ENCODE measurements at places on chromosomes 2 and 18.
A peak's percentile ranks its signal among the peaks of the same experiment; 100 is the strongest.

DNA sequence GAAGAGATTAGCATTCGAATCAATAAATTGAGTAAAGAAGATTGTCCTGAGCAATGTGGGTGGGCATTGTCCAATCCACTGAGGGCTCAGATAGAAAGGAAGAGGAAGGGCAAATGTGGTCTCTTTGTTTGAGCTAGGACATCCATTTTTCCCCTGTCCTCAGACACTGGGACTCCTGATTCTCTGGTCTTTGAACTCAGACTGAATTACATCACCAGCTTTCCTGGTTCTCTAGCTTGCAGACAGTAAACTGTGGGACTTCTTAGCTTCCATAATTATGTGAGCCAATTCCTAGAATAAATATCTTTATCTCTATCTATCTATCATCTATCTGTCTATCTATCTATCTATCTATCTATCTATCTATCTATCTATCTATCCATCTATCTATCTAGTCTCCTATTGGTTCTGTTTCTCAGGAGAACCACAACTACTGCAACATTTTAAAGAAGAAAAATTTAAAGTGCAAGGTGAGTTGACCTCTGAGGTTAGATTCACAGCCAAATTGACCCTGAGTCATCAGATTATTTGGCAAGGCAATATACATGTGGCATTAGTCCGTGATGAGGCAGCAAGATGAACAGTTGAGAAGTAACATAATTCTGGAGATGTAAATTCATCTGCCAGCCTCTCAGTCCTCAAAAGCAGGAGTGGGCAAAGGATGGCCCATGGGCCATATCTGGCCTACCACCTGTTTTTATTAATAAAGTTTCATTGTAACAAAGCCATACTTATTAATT lies 191.4 kb downstream of the PDE11A start:
- DNase-seq, result no peak

GRCh38 chr2:65749545-65749944 lies 317.1 kb upstream of the SPRED2 start:
- no peak for DNase-seq

- peak; percentile 12 for DNase-seq
Measured at GRCh38 chr18:57915865-57916582, 112.9 kb upstream of the ATP8B1 start.

- no peak for DNase-seq
Measured at GRCh38 chr2:104772996-104773395, 80.9 kb upstream of the POU3F3 start.

GRCh38 chr2:103135679-103136078 lies 373.8 kb downstream of the TMEM182 start:
- no peak for DNase-seq

GRCh38 chr2:46239847-46240181 lies 57.4 kb upstream of the EPAS1 start:
- no peak for DNase-seq

GRCh38 chr2:186835628-186836027 lies 13.3 kb downstream of the ZSWIM2 start:
- no peak for DNase-seq

Data from BE2C (cell line).